ENCODE measurements at places on chromosomes 16 and 17.

DNA sequence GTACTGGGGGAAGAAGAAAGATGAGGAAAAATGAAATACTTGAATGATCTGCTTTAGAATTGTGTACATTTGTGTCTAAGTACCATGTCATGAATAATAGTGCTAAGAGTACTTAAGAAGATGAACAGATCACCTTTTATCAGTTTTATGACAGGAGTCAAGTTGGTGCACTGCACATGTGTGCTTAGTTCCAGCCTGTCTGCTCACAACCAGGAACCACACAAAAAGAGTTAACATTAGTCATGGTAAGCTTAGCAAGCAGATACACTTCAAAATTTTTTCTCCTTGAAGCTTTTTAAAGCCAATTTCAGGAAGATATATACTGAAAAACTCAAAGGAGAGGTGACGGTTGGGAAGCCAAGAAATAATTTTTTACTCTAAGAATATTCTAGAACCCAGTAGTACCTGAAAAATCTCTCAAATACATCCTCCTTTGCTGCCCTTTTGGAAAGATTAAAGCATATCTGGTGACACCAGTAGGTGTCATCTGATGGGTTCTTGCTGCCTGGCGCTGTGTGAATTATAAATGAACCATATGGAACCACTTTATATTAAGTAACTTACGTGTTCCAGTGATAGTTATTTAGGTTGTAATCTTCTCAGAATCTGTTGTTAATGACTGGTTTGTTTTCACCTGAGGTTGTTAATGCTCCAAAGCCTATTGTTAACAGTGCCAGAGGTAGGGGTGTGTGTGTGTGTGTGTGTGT lies 93.4 kb downstream of the MSI2 start:
- no peak for DNase-seq

GRCh38 chr17:41638941-41639340 lies 14.6 kb upstream of the KRT17 start:
- no peak for DNase-seq

- no peak for DNase-seq
Observed at GRCh38 chr17:53149316-53149715, 673.4 kb upstream of the KIF2B start.

GRCh38 chr16:10612649-10613179 lies 32.3 kb upstream of the EMP2 start:
- DNase-seq, result no peak

GRCh38 chr17:82098939-82099763 lies 1.1 kb upstream of the FASN start:
- DNase-seq, result no peak

DNA sequence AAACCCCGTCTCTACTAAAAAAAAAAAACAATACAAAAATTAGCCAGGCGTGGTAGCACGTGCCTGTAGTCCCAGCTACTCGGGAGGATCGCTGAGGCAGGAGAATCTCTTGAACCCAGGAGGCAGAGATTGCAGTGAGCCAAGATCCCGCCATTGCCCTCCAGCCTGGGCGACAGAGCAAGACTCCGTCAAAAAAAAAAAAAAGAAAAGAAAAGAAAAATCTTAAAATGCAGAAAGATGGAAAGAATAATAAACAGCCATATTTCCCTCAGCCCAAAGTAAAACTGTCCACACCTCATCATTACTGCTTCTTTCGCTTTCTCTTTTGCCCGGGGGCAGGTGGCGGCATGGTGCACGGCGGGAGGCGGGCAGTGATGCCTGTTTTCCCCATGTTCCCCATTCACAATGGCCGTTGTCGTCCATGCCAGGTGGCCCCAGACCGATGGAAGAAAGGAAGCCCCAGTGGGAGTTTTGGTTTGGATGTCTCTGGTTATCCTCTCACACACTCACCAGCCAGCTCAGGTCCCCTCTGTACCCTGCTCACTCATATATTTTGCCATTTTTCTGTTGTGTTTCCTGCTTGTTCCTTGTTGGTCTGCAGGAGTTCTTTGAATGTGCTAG lies 37.0 kb upstream of the PEMT start:
- no peak for DNase-seq
